Activated gamma-delta T cell (primary cell): ENCODE measurements at places on chromosomes 2 and 18.

- no peak for DNase-seq
Measured at GRCh38 chr2:189486237-189486770, 45.0 kb downstream of the WDR75 start.

- no peak for DNase-seq
Measured at GRCh38 chr2:171266102-171266501, 105.4 kb upstream of the TLK1 start.

DNA sequence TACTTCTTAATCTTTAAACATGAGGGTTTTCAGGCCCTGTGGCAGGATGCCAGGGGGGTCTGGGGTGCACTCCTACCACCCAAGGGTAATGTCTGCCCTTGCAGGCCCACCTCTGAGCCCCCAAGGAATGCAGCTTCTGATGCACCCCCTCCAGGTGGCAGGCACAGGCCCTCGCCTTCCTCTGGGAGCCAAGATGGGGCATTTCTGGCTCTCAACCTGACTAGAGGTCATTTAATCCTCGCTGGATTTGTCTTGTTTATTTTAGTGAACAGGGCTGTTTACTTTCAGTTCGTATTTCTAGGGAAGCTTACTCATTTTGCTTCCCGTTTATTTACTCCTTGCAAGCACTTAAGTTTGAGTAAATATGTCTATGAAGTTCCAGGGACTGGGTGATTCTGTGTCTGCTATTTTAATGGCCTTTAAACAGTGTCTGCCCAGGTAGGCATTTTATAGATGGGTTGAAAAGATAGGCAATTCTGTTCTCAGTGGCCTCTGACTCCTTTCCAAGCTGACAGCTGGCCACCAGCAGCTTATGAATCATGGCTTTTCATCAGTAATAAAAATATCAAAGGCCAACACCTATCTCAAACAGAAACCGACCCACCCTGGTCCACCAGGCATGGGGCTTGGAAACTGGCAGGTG, 11.1 kb upstream of the DNPEP start:
- no peak for DNase-seq

DNA sequence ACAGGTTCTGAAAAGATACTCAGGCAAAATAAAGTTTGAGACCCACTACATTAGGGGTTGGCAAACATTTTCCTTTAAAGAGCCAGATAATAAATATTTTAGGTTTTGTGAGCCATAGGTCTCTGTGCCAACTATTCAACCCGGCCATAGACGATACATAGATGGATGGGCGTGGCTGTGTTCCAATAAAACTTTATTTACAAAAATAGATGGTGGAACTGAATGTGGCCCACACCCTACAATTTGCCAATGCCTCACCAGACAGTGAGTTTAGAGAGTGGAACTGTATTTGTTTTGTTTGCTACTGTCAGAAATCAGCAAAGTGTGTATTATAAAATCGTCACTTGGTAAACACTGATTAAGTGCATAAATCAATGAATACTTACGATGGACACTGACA, 78.0 kb downstream of the ACKR3 start:
- no peak for DNase-seq

GRCh38 chr2:192098814-192099491, 95.8 kb downstream of the TMEFF2 start:
- no peak for DNase-seq

GRCh38 chr18:5093902-5094301, 103.2 kb downstream of the AKAIN1 start:
- no peak for DNase-seq

DNA sequence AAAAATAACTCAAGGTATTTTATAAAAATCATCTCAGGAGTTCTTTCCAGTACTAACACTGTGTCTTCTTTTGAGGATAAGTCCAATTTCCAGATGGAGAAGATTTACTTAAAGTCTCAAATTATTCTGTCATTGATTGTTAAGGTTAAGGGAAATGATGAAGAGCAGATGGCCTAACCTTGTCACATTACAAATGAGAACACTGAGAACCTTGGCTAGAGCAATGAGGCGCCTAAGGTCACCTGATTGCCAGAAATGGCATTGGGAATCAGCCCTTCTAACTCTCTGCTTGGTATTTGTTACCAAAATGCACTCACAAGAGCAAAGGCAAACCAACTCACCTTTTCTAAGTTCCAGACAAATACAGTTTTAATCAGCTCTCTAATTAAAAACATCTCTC, 835.1 kb downstream of the RNF144A start:
- DNase-seq, result no peak

- DNase-seq, result no peak
Measured at GRCh38 chr2:238239543-238239862, 335 bp downstream of the HES6 start.

GRCh38 chr18:13287372-13287771, 68.8 kb downstream of the LDLRAD4 start:
- DNase-seq, result no peak

GRCh38 chr2:207260947-207261346, 95.2 kb upstream of the KLF7 start:
- DNase-seq, result no peak

GRCh38 chr2:222959358-222959757, 92.6 kb upstream of the KCNE4 start:
- no peak for DNase-seq

DNA sequence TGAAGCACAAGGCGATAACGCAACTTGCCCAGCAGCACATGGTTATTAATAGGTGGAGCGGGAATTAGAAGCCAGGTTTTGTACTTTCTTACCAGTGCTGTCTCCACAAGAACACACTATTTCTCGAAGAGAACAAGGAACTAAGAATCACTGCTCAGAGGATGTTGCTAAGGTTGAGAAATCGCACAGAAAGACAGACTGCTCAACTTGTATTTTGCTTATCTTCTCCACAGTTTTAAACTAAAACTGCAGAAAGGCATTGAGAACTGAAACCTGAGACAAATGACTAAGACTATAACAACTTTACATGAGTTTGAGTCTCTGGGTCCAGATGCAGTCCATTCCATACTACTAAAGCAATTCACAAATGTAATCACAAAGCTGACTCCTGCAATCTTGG, 6.2 kb downstream of the PRKD3 start:
- DNase-seq, result no peak

DNA sequence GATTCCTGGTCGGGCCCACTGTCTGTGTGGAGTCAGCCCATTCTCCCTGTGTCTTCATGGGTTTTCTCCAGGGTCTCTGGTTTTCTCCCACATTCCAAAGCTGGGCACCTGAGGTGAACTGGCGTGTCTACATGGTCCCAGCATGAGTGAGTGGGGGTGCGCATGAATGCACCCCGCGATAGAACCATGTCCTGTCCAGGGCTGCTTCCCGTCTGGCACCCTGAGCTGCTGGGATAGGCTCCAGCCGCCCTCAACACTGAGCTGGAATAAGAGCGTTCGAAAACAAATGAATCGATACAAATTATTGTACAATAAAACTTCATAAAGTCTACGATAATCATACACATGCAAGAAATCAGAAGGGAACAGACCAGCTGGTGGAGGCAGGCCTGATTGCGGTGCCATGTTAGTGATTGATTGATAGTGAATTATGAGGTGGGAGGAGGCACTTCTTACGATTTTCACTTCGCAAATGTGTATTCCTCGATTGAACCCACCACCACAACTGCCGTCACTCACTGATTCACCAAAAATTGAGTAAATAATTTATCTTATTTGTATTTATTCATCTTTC, 186.6 kb downstream of the MGAT5 start:
- DNase-seq, result no peak
